HFFc6 (cell line): ENCODE measurements at places on chromosomes 4 and X. TPM values are rescaled to one million over a fixed set of nuclear protein-coding genes. Genes with fewer than 3 reads are reported as not detected.

The CHRDL1 gene
- total RNA-seq, result 0.61 to 2.6 TPM (median 0.66 TPM) in 3 replicates

The ERVMER34-1 gene
- not detected in 3 replicates for total RNA-seq

DNA sequence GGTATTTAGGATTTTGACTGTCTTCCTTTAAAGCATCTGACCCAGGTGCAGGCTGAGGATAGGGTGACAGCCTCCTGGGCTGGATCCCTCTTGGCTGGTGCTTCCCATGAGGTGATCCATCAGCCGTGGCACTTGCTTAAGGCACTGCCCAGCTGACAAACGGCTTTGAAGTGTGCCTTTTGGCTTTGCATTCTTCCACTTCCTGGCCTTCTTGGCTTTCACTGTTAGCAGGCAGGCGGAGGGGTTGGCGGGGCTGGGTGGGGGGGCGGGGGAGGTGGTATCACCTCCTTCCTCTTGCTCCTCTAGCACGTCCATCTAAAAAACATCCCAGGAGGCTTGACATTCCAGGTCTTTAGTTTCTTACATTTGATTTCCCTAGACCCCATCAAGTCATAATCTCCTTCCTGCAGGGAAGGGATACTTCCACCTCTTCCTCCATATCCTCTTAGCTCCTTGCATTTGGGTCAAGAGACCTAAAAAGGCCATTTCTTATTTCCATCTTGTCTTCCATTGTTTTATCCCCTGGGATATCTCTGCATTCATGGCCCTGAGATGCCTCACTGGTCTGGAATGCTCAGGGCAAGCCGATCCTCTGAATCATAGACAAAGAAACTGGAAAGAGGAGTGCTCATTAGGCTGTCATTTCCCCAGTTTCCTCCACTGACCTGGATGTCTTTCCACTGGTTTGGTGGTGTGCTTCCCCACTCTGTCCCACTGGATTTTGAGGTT lies 11.3 kb upstream of the APLN start:
- H3K4me1 ChIP-seq, result peaks cover 46% of the 10 kb centered on the region
- peak overlapping the region; percentile 86 for H3K27ac ChIP-seq
- peak; percentile 55 for DNase-seq
- no peaks in the 10 kb centered on the region for H3K36me3 ChIP-seq
- peak overlapping the region; percentile 80 for H3K4me3 ChIP-seq
- H3K27me3 ChIP-seq, result no peaks in the 10 kb centered on the region

DNA sequence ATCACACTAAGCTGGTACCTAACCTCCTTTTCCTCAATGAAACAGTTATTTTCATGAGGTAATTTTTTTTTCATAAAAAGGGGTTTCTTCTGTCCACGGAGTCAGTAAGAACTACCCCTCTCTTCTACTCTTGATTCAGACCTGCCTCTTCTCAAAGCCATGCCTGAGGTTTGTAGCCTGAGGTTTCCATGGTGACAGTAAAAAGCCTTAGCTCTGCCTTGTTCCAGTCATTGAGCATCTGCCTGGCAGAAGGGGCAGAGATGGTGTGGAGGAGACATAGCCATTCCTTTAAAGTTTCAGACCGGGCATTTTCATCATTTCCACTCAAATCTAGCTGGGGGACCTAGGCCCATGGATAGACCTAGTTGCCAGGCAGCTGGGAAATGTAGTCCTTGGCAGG lies 135.5 kb downstream of the REPS2 start:
- H3K27ac ChIP-seq, result no peak overlapping the region
- H3K4me1 ChIP-seq, result peaks cover 22% of the 10 kb centered on the region
- H3K36me3 ChIP-seq, result no peaks in the 10 kb centered on the region
- no peaks in the 10 kb centered on the region; the same call in 1 of the 2 replicates for H3K27me3 ChIP-seq
- no peak for DNase-seq

- no peak overlapping the region for H3K4me3 ChIP-seq
- H3K27me3 ChIP-seq, result peaks cover 2% of the 10 kb centered on the region
- no peaks in the 10 kb centered on the region for H3K36me3 ChIP-seq
- no peaks in the 10 kb centered on the region; the same call in 1 of the 2 replicates for H3K4me1 ChIP-seq
- no peak for DNase-seq
- H3K27ac ChIP-seq, result no peak overlapping the region
These were observed 32.6 kb upstream of the CBR4 start for GRCh38 chr4:169042608-169043007.

DNA sequence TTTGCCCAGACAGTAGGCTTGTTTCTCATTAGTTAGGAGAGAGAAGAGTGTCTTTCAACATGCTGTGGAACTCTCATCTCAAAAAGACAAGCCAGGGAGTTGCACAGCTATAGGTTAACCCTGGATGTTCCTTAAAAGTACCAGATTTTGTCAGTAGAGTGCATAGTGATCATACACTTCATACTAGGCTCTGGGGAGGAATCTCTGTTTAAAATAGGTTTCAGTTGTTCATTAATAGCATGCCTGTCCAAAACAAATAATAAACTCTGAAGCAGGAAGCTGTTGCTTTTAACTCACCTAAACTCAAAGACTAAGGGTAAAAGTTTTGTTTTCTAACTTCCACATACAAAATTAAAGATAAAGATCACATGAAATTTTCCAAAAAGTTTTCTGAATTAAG lies 1948.4 kb downstream of the C4orf33 start:
- no peaks in the 10 kb centered on the region for H3K27me3 ChIP-seq
- no peaks in the 10 kb centered on the region for H3K36me3 ChIP-seq
- no peak overlapping the region for H3K4me3 ChIP-seq
- no peak overlapping the region for H3K27ac ChIP-seq
- no peaks in the 10 kb centered on the region for H3K4me1 ChIP-seq

DNA sequence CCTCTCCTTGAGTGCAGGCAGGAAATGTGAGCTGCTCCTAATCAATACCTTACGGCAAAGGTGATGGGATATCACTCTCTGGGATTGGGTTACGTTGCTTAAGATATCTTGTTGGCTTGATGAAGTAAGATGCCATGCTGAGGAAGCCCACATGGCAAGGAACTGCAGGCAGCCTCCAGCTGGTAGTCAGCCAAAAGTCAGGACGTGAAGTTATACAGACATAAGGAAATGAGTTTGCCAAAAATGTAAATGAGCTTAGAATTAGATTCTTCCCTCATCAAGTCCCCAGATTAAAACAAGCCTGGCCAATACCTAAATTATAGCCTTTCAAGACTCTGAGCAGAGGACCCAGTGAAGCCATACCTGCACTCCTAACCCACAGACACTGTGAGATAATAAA lies 155.0 kb downstream of the QDPR start:
- H3K4me1 ChIP-seq, result no peaks in the 10 kb centered on the region
- peaks cover 26% of the 10 kb centered on the region for H3K27me3 ChIP-seq
- no peak overlapping the region for H3K4me3 ChIP-seq

GRCh38 chrX:119266364-119266995 lies 30.4 kb downstream of the PGRMC1 start:
- peaks cover 10% of the 10 kb centered on the region; the same call in 1 of the 2 replicates for H3K27me3 ChIP-seq
- H3K27ac ChIP-seq, result no peak overlapping the region
- no peaks in the 10 kb centered on the region for H3K36me3 ChIP-seq
- no peak overlapping the region for H3K4me3 ChIP-seq
- no peaks in the 10 kb centered on the region for H3K4me1 ChIP-seq
